ENCODE measurements at places on chromosomes 5 and 9.

- no peak for DNase-seq
Observed at GRCh38 chr5:1655496-1656270, 131.9 kb upstream of the LPCAT1 start.

DNA sequence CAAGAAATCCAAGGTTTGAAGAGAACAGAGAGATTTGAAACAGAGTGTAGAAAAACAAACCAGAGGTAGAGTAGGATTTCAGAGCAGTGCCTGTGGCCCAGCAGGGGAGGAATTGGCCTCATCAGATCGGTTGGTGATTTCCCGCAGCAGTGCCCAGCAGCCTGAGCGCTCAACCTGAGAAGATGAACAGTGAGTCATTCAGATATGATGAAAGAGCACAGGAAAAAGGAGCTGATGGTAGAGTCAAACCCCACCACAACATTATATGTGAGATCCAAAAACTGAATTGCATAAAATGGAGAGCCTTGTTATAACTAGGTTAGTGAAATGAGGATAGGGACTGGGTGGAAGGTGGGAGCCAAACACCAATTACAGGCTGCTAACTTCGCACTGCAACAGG is 248.9 kb downstream of the PIK3R1 start:
- DNase-seq: no peak

DNA sequence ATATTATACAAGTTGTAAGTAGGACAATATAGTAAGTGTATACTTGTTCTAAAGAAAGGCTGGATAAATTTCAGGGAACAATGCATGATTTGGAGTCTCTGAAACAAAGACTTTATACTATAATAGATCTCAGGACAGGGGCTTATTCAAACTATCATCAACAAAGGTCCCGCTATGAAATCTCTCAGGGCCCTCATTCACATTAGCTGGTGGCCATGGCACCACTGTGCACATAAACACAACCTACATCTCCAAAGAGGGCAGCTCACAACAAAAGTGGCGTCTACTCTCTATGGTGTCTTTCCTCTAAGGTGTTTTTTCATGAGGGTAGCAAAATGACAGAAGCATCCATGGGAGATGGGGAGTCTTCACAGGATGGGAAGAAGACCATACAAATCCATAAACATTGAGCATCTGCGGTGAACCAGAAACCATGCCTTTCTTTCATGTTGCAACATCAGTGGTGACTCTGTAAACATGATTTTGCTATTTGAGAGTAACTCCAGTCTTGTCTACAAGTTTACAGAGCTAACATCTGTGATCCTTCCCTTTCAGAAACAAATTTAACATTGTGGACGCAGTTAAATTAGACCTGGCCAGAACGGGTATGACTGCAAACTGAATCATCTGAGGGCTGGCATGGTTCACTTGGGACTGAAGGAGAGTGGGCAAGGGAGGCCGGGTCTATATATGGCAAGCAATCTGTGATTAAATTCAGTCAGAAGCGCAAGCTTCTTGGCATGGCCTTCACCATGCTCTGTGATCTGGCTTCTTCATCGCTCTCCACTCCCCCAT is 5.5 kb downstream of the TTLL11 start:
- no peak for DNase-seq

- DNase-seq: no peak
Observed at GRCh38 chr9:100228352-100228869, 124.3 kb downstream of the TEX10 start.

DNA sequence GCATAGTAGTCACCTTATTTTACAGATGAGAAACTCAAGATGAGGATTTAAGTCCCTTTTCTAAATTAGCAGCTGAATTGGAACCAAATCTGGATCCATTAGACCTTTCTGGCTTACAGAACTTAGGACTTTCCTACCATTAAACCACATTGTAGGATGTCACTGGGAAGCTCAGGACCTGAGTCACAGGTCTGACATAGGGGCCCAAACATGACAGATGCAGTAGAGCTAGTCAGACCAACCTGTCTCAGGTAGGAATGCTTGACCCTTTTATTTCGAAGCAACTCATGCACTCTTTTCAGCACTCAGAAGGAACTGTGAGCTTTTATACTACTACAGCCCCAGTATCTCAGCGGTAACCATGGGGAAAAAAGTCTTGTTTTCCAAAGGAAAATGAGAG is 2.6 kb downstream of the RAB24 start:
- DNase-seq: no peak

- no peak for DNase-seq
Observed at GRCh38 chr5:32029261-32029660, 144.9 kb downstream of the GOLPH3 start.

DNA sequence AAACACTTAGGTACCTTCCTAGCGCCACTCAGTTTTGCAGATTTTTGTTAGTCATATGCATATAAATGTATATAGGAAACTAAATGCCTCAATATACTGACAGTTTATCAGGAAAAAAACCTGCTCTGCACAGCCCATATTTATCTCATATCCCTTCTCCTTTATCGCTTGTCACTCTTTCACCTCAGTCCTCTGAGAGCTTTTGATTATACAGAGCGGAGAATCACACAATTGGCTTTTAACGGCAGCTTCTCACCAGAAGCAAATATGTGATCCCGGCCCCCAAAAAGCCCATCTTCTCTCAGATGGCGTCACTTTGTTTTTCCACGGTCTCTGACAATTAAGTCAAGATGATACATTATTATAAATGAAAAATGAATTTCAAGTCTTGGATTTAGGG is 362.6 kb downstream of the DNAH5 start:
- no peak for DNase-seq

DNA sequence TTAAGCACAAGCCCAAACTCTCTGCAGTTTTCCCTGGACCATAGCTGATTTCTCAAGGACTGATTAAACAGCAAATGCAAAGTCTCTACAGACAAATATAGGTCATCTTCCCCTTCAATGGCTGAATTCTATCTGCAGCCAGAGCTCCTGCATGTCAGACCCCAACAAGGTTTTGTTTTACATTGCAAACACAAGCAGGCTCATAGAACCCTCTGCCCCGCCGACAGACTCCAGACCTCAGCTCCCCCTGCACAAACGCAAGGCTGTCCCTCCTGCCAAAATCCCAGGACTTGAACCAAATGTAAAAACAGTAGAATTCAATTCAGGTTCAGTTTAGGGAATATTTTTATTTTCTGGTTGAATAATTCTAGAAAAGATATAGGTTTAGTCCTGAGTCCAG is 526.7 kb upstream of the TRPC7 start:
- no peak for DNase-seq

DNA sequence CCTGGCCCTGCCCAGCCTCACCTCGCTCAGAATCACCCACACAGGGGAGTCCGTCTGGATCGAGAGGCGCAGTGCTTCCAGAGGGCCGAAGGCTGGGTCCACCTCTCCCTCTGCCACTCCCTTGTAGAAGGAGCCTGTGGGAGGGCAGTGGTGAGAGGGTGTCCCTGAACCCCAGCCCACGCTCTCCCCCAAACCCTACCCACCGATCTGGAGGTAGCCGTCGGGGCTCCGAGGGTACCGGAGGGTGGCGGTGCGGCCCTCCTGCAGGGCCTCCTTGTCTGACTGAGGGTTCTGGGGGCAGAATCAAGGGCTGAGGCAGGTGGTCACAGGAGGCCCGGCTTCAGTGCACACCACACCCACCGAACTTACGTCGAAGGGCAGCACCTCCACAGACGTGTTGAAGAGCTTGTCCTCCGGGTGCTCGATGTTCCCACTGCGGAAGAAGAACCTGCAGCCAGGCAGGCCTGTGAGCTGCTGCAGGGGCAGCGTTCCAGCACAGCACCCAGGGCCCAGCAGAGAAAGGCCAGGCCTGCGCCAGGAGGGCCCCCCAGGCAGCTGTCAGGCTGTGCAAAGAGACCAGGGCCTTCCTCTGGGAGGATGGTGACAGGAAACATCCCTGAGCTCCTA is 4.5 kb downstream of the LTC4S start:
- no peak for DNase-seq

DNA sequence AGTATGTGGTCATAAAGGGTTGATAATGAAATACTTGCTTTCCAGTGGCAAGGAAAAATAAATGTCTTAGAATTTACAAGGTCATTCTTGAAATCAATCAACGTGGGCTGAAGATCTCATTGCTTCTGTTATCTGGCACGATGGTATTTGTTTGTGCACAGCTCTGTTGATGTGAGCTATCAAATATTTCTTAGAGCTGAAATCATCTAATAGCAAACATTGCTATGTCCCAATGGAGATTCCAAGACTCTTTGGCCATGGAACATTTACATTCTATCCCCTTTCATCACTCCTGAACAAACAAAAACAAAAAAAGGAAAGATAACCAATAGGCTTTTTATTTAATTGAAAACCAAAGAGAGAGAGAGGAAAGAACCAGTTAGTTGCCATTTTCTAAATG is 111.5 kb upstream of the CCDC152 start:
- DNase-seq: no peak

DNA sequence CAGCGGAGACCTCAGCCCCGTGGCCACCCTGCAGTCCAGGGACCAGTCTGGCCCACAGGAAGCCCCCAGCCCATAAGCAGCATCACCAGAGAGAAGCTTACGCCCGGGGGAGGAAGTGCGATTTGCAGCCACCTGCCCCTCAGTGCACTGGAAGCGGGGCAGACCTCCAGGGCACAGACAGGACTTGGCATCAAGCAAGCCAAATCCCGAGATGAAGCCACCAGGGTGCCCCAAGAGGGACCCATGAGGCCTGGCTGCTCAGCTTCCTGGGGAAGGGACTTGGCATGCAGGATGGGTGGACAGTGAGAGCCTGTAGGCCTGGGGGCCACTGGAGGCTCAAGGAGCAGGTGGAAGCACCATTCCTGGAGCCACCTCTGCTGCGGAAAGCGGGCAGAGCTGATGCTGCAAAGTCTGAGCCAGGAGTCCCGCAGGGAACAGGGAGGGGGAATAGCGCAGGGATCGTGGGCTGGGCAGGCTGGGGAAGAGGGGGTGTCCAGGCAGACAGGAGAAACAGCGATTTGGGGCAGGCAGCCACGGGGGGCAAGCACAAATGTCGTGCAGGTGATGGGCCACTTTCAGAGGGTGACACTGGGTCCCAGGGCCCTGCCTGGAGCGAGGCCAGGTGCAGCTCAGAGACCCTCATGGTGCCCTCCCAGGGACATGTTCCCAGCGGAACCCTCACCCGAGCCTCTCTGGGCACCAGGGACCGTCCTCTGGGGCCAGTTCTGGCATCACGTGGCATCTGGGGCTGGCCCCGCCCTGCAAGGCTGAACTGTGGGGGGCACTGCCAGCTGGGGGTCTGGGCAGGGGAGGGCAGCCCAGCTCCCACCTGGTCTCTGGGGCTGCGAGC is 3.2 kb downstream of the LRRC26 start:
- no peak for DNase-seq

DNA sequence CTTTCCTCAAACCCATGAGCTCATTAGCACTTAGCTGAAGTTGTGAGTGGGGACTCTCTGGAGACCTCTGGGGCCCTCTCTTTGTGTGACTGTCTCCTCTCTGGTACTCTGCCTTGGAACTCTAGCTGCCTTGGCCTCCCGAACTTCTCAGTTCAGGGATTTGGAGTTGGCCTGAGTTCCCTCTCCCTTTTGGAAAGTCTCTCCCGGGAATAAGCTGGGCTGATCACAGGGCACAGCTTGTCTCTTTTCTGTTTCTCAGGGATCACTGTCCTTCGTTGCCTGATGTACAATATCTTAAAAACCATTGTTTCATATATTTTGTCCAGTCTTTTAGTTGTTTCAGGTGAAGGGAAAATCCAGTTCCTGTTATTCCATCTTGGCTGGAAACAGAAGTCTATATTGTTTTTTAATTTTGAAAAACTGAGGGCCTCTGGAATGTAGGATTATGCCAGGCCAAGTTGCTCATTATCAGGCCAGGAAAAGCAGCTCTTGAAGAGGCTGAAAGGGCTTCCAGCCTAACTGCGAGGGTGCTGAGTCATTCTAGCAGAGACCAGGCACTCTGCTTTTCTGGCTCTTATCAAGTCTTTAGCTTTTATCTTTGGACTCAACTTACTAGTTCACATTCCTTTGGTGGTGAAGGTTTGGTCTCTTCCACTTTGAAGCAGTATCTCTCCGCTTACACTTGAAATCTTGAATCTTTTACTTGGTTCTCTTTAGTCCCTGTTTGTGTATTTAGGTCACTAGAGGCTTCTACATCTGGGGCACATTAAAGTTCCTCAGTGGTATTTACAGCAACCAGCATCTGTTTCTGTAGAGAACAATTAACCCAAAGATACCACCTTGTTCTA is 8.4 kb upstream of the RGS3 start:
- DNase-seq: peak; percentile 36

DNA sequence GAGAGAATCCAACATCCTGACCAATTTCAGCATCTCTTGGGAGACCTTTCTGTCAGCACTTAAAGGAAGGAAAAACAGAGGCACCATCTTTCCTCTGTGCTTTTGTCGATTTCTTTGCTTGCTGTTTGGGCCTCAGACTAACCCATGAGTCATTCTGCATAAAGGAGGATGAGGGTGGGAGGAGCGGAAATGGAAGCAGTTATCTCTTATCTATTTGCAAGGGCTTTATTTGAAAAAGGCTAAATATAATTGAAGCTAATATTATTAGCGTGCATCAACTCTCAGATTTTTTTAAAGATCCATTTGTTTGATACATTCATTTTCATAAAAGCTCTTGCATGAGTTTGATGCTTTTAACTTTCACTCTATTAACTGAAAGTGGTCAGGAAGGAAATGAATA is 72.9 kb downstream of the ZNF622 start:
- no peak for DNase-seq

- DNase-seq: peak; percentile 35
Observed at GRCh38 chr5:171823269-171823668, 37.7 kb downstream of the SMIM23 start.

DNA sequence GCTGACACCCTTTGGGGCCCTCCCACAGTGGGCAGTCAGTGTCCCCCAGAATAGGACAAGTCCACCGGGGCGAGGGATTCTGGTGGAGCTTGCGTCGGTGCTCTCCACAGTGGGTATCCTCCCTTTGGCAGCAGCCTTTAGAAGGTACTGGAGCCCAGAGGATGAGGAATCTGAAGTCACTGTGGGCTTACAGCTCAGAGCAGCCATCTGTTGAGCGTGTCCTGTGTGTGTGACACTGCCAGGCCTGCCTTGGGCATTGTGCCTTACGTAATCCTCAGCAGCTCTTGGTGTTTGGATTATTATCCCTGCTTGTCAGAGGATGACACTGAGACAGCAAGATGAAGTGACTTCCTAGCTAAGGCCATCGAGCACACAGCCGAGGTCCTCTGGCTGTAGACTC is 12.6 kb downstream of the URM1 start:
- DNase-seq: no peak

DNA sequence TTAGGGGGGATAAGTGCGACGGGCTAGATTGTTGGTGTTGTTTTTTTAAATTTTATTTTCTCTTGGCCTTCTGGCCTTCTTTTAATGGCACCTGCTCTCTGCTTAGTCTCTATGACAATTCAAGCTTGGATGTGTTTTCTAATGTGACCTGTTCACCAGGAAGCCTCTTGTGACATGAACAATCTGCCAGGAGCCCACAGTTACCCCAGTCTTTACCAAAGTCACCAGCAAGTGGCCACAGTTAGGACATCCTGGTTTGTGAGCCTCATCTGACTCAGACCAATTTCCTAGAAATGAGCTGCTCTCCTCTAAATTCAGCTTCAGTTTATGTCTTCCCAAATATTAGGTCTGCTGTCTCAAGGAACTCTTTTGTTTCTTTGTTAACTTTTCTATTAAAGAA is 135.8 kb downstream of the TLE4 start:
- no peak for DNase-seq

- DNase-seq: no peak
Observed at GRCh38 chr5:111853748-111854147, 96.8 kb upstream of the NREP start.

- no peak for DNase-seq
Observed at GRCh38 chr5:16582081-16582480, 34.7 kb downstream of the RETREG1 start.
